ENCODE measurements at places on chromosomes 7 and 10. TPM values are rescaled to one million over a fixed set of nuclear protein-coding genes. Genes with fewer than 3 reads are reported as not detected.
A peak's percentile ranks its signal among the peaks of the same experiment; 100 is the strongest.

GRCh38 chr10:114021717-114022680 lies 21.7 kb upstream of the ADRB1 start:
- DNase-seq = peak; percentile 76

GRCh38 chr10:109996225-109996624 lies 11.6 kb upstream of the ADD3 start:
- no peak for DNase-seq

- DNase-seq = no peak
These were observed 8.9 kb downstream of the DLX6 start for GRCh38 chr7:97014145-97014750.

The UBTD1 gene
- 26.7 TPM for total RNA-seq

- DNase-seq = no peak
These were observed 13.3 kb upstream of the CHCHD3 start for GRCh38 chr7:133095119-133095671.

The C7orf57 gene
- not detected for total RNA-seq

DNA sequence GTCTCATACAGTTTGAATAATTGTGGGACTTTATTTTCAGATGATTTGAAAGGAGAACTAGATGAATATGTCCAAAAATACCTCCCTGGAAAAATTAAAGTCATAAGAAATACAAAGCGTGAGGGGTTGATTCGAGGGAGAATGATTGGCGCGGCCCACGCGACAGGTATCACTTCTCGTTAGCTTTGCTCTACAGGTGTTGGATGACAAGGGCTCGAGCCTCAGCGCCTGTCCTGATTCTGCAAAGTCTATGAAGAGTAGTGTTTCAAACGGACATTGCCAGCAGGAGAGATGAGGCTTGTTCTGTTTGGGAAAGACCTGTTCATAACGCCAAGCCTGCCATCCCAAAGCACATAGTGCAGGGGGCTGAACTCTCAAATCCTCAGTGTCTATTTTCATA lies 79.7 kb downstream of the GALNT11 start:
- DNase-seq = no peak

GRCh38 chr10:7572391-7572790 lies 94.4 kb downstream of the ITIH5 start:
- no peak for DNase-seq

DNA sequence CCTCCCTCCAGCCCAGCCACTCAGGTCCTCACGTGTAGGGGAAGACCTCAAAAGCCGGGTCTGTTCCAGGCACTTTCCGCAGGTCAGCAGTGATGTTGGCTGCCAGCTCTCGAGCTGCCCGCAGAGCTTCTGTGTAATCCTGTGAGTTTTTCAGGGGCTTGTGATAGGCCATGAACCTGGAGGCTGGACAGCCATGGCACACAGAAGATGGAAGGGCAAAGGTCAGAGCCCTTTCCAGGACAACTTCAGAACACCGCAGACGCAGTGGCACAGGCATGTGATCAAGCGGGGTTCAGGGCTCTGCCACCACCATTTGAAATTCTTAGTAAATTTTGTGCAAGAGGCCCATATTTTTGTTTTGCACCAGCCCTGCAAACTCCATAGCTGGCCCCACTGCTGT lies 24.0 kb downstream of the NPC1L1 start:
- no peak for DNase-seq

The RTKN2 gene
- total RNA-seq = 0.15 TPM

GRCh38 chr7:124086843-124087242 lies 54.0 kb upstream of the TMEM229A start:
- no peak for DNase-seq

The ACHE gene
- 5.4 TPM for total RNA-seq

The SLC26A5 gene
- not detected for total RNA-seq

GRCh38 chr7:5020098-5020497 lies 25.6 kb upstream of the RBAK start:
- DNase-seq = no peak

DNA sequence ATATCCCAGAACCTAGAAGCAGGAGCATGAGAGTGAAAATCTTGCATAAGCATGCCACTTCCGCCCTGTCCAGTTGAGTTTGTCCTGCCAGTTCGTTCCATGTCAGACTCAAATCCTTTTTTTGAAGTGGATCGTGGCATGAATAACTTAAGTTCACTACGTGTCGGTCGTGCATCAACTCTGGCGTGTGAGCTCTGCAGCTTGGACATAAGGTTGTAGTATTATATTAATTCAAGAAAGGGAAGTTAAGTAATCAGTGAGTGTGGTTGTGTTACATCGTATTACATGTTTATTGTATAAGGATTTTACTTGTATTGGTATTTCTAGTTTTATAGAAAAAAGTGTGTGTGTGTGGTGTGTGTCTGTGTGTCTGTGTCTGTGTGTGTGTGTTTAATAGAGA lies 23.0 kb downstream of the CDC123 start:
- DNase-seq = no peak

DNA sequence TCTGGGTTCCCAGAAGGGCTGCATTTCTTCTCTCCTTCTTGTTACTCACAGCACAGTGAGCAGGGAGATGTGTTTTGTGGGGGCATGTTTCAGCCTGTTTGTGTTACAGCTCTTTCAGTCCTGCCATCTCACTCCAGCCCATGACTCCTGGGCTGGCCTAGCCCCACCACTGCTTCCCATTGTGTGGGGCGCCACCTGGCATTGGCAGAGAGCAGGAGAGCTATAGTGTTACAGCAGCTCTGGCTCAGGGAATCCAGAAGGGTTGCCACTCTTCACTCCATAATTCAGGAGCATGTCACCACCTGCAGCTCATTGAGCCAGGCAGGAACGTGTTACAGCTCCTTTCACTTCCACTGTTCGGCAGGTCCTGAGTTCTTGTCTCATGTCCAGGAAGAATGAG lies 30.0 kb downstream of the CLDN12 start:
- DNase-seq = no peak

The DENND11 gene
- total RNA-seq = 6.5 TPM

The VAX1 gene
- not detected for total RNA-seq

DNA sequence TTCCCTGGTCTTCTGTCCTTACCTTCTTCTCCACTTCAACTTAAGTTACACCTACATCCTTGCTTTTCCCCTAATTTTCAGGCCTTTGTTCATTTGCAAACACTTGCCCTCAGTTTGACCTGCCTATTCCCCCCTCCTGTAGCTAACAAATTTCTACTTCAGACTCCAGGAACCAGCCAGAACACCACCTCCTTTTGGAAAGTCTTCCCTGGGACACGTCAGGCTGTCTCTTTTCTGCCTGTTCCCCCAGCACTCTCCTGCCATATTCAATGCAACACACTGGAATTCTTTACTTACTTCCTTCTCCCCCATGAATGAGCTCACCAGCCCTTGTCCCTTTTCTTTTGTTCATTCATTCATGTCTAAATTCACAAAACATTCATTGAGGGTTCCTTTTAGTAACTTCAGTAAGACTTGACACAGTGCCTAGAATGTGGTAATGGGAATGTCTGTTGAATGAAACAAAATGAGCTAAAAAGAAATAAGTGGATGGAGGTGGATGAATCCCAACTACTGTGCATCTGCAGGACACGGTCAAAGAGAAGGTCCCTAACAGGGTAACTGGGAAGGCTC lies 478.0 kb downstream of the KCNMA1 start:
- no peak for DNase-seq

The MOSPD3 gene
- 11.8 TPM for total RNA-seq

The CCDC136 gene
- total RNA-seq = 2.6 TPM

The PLCE1 gene
- total RNA-seq = 22.5 TPM

DNA sequence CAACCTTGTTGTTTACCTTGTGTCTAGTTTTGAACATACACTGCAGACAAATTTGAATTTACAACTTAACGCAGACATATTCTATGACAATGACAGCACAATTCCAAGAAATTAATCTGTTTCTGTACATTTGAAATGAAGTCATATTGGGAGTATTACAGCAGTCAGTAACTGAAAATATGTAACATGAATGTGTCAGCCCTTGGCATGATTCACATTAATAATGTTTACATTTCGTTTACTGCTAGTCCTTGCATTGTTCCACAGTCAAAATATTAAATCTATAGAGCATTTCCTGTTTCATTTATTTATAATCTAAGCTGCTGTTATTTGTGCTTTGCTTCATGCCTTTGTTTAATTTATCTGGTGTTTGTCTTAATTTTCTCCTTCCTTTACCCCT lies 80.4 kb downstream of the NOC3L start:
- DNase-seq = no peak

The LOXL4 gene
- 1.5 TPM for total RNA-seq

GRCh38 chr7:44067064-44067951 lies 1.9 kb upstream of the PGAM2 start:
- no peak for DNase-seq

The CFAP46 gene
- total RNA-seq = 1.5 TPM

DNA sequence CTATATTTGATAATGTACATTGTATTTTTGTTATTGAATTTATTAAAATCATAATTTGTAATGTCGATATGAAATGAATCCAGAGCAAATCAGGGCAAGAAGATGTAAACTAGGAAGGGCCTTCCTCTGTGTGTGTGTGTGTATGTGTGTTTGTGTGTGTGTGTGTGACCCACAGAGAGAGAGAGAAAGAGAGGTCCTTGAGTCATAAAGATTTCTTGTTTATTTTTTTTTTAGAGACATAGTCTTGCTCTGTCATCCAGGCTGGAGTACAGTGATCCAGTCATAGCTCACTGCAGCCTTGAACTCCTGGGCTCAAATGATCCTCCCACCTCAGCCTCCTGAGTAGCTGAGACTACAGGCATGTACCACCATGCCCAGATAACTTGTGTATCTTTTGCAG lies 50.7 kb downstream of the INPP5F start:
- DNase-seq = no peak

DNA sequence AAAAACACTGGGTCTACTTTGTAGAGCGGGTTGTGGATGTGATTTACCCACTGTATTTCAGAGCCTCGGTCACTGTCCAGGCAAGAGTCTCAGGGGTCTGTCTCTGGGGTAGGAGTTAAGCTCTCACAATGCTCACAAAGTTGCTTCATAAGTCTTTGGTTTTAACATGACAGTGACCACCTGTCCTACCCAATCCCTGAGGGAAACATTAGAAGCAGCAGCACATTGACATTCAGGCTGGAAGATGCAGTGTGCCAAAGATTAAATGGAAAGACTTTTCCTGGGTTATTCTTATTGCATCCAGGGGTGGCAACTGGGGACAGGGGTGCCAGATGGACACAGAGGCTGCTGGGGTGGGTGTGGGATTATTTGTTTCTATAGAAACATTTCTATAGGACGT lies 330.0 kb downstream of the RNLS start:
- no peak for DNase-seq

- no peak for DNase-seq
These were observed 209.9 kb upstream of the TBX20 start for GRCh38 chr7:35463751-35464150.

The RNF148 gene
- 0.74 TPM for total RNA-seq

The DNA2 gene
- total RNA-seq = 1.3 TPM

The DDX50 gene
- 18.9 TPM for total RNA-seq

Data from right atrium auricular region (tissue), 2 donors.